ENCODE measurements at places on chromosomes 3 and 15.

DNA sequence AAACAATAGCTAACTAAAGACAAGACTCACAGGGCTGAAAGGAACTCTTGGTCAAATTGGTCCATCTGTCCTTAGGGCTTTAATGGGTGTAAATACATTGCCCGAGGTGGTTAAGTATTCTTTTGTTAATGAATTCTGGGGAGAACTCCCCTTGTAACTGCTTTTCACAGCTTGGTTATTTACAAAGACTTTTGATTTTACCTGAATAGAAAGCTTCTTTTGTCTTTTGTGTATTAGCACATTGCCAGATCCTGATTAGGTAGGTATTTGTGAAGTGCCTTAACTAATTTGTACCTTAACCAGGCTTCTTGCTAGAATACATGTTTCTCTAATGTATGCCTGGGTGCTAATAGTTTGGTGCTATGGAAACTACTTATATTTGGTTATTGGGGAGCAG lies 14.0 kb downstream of the CHD2 start:
- no peak for DNase-seq

DNA sequence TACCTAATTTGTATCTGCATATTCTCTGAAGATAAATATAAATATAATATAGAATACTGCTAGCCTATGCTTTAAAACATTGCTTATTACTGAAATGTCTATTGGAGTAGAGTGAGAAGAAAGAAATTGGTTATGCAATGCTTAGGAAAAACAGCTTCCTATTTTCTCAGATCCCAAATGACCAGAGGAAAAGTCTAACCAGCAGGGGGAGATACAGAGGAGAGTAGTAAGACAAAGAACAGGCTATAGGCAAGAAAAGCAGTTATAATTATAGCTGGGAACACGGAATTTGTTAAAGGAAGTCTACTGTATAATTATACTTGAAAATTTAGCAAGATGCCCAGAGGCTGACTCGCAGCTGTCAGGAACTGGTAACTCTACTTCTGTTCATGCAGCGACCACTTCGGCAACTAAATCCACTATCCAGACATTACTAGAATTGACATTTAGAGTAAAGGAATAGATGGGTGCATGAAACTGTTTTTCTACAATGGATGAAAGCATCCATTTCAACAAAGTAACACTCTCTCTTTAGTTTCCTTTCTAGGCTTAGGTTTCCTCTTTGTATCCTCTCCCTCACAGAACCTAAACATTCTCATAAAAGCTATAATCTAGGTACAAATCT lies 97.2 kb downstream of the TBC1D5 start:
- DNase-seq, result no peak

DNA sequence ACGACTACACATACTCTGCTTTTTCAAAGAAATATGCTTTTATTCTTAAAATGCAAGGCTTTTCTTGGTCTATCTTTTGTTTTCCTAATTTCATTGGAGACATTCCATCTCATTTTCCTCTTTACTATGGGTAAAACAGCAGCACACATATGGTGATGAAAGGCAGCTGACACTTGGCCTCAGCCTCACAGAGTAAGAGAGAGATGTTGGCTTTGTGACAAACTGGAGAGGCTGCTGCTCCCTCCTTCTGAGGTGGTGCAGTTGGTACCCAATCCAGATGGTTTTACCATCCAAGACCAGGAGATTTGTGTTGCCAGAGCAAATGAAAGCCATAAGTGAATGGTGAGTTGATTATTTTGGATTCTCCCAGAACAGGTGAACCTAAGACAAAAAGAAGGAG lies 13.2 kb upstream of the SLC2A2 start:
- no peak for DNase-seq

DNA sequence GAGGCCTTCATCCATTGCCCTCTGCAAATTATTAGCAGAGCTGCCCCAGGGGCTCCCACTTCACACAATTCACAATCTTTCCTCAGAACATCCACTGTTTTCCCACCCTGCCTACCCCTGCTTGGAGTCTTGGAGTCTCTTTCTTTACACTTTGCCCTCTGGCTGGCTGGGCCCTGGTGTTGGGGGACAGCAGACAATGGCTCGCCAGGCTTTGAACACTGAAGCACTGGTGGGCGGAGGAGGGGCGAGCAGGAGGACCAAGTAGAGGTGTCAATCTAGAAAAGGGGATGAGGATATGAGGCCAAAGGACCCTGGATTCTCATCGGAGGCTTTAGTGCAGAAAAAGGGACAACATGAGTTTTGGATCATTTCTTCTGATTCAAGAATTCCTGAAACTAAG lies 212.0 kb downstream of the NR1D2 start:
- no peak for DNase-seq

DNA sequence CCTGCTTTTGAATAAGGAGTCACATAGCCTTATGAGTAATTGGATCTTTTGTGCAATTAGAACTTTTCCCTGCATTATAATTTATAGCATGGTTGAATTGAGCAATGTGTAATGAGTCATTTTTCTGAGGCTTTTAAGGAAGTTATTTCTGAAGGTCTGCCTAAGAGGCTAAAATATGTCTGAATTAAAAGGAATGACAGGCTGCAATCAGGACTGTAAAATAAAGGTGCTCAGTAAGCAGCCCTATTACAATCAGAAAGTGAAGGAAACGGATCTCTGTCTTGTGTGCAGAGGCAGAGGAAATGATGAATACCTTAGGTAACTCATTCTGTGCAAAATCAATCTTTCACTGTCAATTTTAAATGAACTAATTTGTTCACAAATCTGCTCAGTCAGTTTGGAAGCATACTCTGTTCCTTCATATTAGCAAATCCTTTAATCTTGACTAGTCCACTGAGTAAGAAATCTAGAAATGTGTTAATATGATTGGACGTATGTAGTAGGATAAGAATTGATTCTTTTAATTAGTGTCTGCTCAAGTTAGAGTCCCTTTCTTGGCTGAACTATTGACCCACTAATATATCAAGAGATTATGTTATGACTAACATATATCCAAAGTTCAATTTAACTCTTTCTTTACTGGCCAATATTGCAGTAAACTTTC lies 290.1 kb downstream of the ZIC1 start:
- DNase-seq, result no peak

- DNase-seq, result no peak
Measured at GRCh38 chr3:162586591-162586990, 1090.0 kb downstream of the OTOL1 start.

DNA sequence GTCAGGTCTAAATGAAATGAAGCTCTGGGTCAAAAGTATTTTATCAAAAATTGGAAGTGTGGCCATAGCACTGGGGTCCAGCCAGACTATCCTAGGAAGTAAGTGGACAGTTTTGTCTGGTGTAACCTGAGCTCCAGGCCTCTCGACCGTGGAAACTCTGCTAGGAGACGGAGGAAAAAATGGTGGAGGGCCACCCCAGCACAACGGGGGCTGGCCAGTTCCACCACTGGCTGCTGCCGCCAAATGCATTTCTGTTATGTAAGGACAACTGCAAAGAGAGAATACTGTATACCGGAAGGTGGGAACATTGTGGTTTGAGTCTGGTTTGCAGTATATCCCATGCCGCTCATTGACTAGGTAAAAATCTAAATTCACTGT lies 235.7 kb downstream of the GREM1 start:
- no peak for DNase-seq

GRCh38 chr15:65521350-65521749 lies 3.9 kb upstream of the DPP8 start:
- no peak for DNase-seq

DNA sequence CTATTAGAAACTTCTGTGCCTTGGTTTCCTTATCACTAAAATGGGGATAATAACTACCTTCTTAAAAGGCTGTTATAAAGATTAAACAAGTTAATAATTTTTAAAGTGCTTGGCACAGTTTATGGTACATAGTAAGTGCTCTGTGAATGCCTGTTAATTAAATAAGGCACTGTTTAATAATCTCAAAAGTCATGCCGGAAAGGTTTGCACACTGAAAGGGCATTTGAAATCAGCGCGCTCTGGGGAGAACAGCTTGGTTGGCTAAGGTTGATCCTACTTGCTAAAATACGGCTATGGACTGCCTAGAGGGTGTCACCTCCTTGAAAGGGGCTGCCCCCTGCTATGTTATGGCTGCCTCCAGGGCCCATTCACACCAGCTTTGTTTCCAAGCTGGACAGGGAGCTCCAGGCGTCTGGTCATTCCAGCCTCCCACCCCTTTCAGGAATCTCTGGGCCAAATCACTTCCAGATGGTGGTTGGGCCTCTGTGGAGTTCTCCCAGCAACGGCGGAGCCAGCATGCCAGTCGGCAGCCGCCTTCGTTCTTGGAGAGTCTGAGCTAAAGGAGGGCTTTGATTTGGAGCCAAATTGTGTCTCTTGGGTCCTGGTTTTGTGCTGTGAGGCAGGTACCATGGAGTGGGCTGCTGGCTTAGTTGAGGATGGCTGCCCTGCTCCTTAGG lies 5.9 kb downstream of the FLNB start:
- DNase-seq, result no peak

DNA sequence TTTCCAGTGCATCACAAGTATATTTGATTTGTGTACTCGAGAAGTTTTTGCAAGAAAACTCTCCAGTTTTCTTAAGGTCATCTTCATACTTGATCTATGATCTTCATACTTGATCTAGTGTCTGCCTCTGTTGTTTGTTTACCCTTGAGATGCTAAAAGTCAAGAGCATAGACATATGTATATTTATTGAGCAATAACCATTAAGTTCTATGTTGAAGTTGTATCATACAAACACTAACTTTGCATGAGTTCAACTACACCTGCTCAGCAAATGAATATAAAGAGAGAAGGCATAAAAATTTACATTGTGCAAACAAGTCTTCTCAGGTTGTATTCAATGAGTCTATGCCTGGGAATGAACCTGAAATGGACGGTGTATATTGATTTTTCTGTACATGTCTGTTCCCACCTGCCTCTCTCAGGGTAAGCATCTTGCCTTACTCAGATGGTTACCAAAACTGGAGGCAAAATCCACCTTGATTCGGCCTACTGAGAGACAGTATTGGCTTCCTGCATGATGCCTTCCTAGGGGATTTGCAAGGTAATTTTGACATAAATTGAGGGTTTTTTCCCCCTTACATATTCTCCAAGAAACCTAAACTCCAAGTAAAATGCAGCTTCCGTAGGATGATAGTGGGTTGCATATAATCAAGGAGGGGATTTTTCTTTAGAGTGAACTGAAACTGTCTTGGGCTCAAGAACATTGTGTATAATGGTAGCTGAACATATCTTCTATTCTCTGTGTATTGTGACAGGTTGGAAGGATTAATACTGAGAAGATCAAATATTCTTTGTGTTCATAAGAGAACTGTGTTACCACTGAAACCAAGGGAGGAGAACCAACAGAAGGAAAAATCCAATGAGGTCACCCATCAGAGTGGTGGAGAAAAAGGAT lies 110.4 kb downstream of the FILIP1L start:
- DNase-seq, result no peak

GRCh38 chr3:71144525-71145253 lies 438.8 kb downstream of the FOXP1 start:
- DNase-seq, result no peak

DNA sequence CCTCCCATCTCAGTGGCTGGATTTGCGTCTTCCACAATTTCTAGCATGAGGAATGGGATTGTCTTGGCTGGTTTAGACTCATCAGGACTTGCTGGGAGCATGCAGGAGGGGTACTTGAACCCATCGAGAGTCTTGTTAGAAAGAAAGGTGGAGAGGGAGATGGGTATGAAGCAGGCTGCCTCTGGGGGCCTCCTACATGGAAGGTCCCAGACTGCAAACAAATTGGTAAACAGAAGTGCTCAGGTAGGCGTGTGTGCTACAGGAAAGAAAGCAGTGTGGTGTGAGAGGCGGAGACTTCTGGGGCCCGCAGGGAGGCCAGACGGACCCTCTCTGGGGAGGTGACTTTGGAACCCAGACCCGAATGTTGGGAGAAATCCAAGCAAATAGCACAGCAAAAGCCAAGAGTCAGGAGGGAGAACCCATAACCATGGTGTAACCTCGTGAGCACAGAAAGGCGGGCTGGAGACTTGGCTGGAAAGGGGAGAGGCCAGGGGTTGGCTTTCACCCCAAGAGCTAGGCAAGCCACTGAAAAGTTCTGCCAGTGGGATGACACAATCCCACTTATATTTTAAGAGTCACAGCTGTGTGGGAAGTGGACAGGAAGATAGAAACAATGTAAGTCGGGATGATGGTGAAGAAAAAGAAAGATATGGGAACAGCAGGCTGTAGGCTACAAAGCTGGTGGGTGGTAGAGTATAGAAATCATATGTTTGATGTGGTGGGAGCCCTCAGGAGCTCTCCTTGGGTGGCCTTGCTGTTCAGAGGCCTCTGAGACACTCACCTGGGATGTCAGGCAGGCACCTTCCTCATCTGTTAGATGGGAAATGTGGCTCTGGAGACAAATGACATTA lies 130.1 kb upstream of the PRR20G start:
- no peak for DNase-seq

- DNase-seq, result no peak
Measured at GRCh38 chr15:48046813-48047438, 73.9 kb upstream of the SLC24A5 start.

- no peak for DNase-seq
Measured at GRCh38 chr15:89531796-89532537, 35.6 kb upstream of the RHCG start.

- DNase-seq, result no peak
Measured at GRCh38 chr3:125022206-125022605, 33.6 kb downstream of the HEG1 start.

GRCh38 chr15:40345867-40346578 lies 4.8 kb upstream of the PHGR1 start:
- DNase-seq, result no peak

Data from stimulated activated CD4-positive, alpha-beta T cell treated with anti-CD3 and anti-CD28 coated beads, Interleukin-12 subunit alpha, Interleukin-12 subunit beta, amount 100 ng/mL, for 48 hours (primary cell).